ENCODE measurements at places on chromosomes 5 and 9. TPM values are rescaled to one million over a fixed set of nuclear protein-coding genes. Genes with fewer than 3 reads are reported as not detected.

CEP78 gene
- 53.4 TPM for total RNA-seq

TLE1 gene
- total RNA-seq, result 11.3 TPM

AUH gene
- total RNA-seq, result 20.7 TPM

PCA3 gene
- total RNA-seq, result not detected

PDE6A gene
- not detected for total RNA-seq

TAF11L5 gene
- not detected for total RNA-seq

ANKRD31 gene
- not detected for total RNA-seq

PCDHGA4 gene
- 1.7 TPM for total RNA-seq

ADAMTSL1 gene
- 0.95 TPM for total RNA-seq

BARHL1 gene
- total RNA-seq, result not detected

DNA sequence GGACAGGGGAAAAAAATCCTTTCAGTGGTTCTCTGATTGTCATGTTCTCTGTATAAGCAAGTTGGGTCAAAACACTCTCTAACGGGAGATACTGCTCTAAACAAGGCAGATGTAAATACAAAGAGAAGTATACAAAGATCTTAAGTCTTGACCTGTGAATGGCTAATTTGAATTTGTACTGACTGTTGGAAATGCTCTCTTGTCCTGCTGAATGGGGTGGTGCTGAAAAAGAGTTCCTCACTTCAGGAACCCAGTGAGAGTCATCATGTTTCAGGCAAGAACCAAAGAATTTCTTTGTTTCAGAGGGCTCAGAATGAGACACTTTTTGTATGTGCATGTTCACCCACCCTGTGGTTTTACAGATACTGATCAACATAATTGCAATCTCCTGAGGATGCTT, 461.0 kb downstream of the NR2F1-AS1 start:
- no peaks in the 10 kb centered on the region for H3K36me3 ChIP-seq
- no peak overlapping the region for H3K27ac ChIP-seq
- no peaks in the 10 kb centered on the region for H3K27me3 ChIP-seq

- DNase-seq, result peak; percentile 44
- no peak overlapping the region for H3K27ac ChIP-seq
- H3K27me3 ChIP-seq, result no peaks in the 10 kb centered on the region
- H3K4me1 ChIP-seq, result no peaks in the 10 kb centered on the region
- H3K36me3 ChIP-seq, result peaks cover 3% of the 10 kb centered on the region
- no peak overlapping the region for H3K4me3 ChIP-seq
Measured at GRCh38 chr5:80481019-80481893, 6.6 kb upstream of the FAM151B start.

GRCh38 chr9:91727316-91727861, 222.6 kb downstream of the ROR2 start:
- H3K4me1 ChIP-seq, result no peaks in the 10 kb centered on the region
- no peaks in the 10 kb centered on the region for H3K27me3 ChIP-seq
- DNase-seq, result peak; percentile 39
- no peak overlapping the region for H3K27ac ChIP-seq
- no peaks in the 10 kb centered on the region for H3K36me3 ChIP-seq

- no peaks in the 10 kb centered on the region for H3K27me3 ChIP-seq
- DNase-seq, result no peak
- H3K36me3 ChIP-seq, result peaks cover 74% of the 10 kb centered on the region
Measured at GRCh38 chr9:133352635-133353340, 3.5 kb downstream of the SURF1 start.

DNA sequence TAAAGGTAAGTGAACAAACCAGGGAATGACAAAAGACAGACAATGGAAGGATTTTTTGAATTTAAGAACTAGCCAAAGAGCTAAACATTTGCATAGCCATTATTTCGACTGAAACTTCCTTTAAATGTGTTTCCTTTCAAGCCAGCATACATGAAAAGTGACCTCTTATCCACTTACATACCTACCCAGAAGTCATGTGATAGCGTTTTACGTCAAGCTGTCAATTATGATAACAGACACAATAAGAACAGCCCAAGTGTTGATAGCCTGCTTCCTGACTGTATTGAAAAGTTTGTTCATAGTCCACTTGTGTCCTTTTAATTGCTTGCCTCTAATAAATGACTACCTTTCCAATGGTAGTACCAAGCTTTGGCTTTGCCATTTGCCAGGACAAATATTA, 206.0 kb downstream of the NFIB start:
- H3K36me3 ChIP-seq, result no peaks in the 10 kb centered on the region
- H3K4me1 ChIP-seq, result no peaks in the 10 kb centered on the region
- no peak overlapping the region for H3K4me3 ChIP-seq
- H3K27ac ChIP-seq, result no peak overlapping the region
- no peak for DNase-seq

- H3K4me1 ChIP-seq, result peaks cover 59% of the 10 kb centered on the region
- H3K36me3 ChIP-seq, result peaks cover 41% of the 10 kb centered on the region
- no peak for DNase-seq
Measured at GRCh38 chr9:38012767-38013450, 56.1 kb downstream of the SHB start.

DNA sequence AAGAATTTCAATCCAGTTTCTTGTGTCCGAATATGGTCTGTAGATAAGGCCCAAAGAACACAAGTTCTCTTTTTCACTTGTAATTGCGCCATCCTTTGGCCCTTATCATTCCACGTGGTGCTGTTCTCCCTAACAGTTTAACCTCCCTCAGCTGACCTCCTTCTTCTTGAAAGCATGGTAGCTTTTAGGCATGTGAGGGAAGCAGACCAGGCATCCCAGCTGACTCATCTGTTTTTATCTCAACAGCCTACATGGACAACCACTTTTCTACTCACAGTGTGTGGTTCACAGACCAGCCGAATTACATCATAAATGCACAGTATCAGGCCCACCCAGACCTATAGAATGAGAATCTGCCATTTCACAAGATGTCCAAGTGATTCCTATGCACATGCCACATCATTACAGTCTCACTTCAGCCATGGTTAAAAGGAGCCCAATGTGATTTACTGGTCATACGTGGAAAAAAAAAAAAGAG, 26.9 kb upstream of the PLIN2 start:
- no peaks in the 10 kb centered on the region for H3K27me3 ChIP-seq
- H3K27ac ChIP-seq, result no peak overlapping the region
- H3K4me3 ChIP-seq, result no peak overlapping the region
- H3K36me3 ChIP-seq, result no peaks in the 10 kb centered on the region

- no peak overlapping the region for H3K4me3 ChIP-seq
- no peaks in the 10 kb centered on the region for H3K4me1 ChIP-seq
- no peaks in the 10 kb centered on the region for H3K36me3 ChIP-seq
Measured at GRCh38 chr5:179980767-179981166, 73.1 kb upstream of the TBC1D9B start.

DNA sequence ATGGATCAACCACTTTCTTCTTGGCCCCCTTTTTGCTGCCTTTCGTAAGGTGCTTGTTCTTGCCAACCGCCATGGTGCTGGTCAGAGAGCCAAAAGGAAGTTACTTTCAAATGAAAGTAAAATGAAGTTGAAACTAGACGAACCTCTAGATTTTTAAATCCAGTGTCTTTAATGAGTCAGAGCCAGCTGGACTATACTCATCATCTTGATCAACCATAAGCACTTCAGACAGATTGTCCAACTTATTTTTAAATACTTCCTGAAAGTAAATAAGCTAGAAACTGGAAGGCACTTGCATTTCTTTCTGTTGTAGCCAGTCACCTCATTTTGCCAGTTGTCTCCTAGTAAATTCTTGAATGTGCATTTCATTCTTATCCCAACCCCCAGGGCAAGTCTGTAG, 48.9 kb downstream of the JMY start:
- no peak overlapping the region for H3K4me3 ChIP-seq
- H3K4me1 ChIP-seq, result no peaks in the 10 kb centered on the region
- no peaks in the 10 kb centered on the region for H3K27me3 ChIP-seq
- no peak overlapping the region for H3K27ac ChIP-seq
- H3K36me3 ChIP-seq, result no peaks in the 10 kb centered on the region

DNA sequence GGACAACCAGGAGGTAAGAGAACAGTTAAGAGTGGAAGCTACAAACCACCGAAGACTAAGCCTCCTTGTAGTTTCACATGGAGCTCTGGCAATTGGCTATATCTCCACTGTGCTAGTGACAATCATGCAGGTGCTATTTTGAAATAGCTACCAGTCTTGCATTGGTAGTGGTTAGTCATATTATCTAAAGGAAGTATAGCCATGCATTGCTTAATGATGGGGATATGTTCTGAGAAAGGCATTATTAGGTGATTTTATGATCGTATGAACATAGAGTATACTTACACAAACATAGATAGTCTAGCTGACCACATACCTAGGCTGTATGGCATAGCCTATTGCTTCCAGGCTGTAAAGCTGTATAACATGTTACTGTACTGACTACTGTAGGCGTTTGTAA, 28.4 kb downstream of the HSDL2 start:
- H3K27me3 ChIP-seq, result no peaks in the 10 kb centered on the region
- H3K27ac ChIP-seq, result no peak overlapping the region
- no peaks in the 10 kb centered on the region for H3K4me1 ChIP-seq
- no peak for DNase-seq
- H3K36me3 ChIP-seq, result peaks cover 18% of the 10 kb centered on the region
- no peak overlapping the region for H3K4me3 ChIP-seq

- H3K27ac ChIP-seq, result peak overlapping the region; percentile 100
- peaks cover 69% of the 10 kb centered on the region for H3K36me3 ChIP-seq
- no peaks in the 10 kb centered on the region for H3K27me3 ChIP-seq
- no peak overlapping the region for H3K4me3 ChIP-seq
- H3K4me1 ChIP-seq, result peaks cover 25% of the 10 kb centered on the region
- DNase-seq, result no peak
Measured at GRCh38 chr9:128636556-128637530, 19.8 kb downstream of the DYNC2I2 start.

DNA sequence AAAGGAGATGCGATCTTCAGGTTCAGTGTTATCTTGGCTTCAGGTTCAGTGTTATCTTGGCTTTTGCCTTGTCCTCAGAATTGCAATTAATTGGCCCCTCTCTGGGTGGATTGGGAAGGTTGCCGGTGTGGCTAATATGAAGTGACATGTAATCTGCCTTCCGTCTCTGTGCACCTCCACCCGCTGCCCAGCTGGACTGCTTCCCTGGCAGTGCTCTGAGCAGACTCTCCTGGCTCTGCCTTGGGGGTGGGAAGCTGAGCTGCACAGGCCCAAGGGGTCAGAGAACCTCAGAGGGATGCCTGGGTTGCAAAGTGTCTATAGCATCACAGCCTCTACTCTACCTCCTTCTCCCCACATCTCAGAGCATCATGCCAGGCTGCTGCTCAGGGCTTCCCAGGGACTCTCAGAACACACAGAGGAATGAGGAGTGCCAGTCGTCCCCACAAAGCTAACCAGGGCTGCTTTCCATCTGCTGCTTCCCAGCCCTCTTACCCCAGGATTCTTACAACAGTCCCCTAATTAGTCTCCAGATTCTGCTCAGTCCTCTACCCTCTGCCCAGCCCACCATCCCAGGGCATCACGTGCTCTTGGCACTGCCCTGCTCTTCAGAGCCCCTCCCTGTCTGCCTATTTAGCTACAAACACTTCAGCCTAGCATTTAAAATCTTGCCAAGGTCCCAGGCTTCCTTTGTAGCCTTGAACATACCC, 54.4 kb upstream of the AFAP1L1 start:
- peaks cover 43% of the 10 kb centered on the region for H3K4me1 ChIP-seq
- DNase-seq, result no peak
- H3K27me3 ChIP-seq, result no peaks in the 10 kb centered on the region
- no peak overlapping the region for H3K27ac ChIP-seq
- H3K4me3 ChIP-seq, result no peak overlapping the region

GRCh38 chr9:101673642-101674041, 64.8 kb downstream of the GRIN3A start:
- H3K27me3 ChIP-seq, result no peaks in the 10 kb centered on the region
- H3K4me1 ChIP-seq, result no peaks in the 10 kb centered on the region
- no peaks in the 10 kb centered on the region for H3K36me3 ChIP-seq

- no peak overlapping the region for H3K27ac ChIP-seq
- no peak for DNase-seq
- no peak overlapping the region for H3K4me3 ChIP-seq
- H3K4me1 ChIP-seq, result 0 out of 2 replicates have a peak, but pooled peaks cover 4% of the 10 kb centered on the region
- H3K36me3 ChIP-seq, result no peaks in the 10 kb centered on the region
- H3K27me3 ChIP-seq, result peaks cover 1% of the 10 kb centered on the region
Measured at GRCh38 chr9:89464300-89464901, 33.5 kb downstream of the SEMA4D start.

- H3K36me3 ChIP-seq, result 0 out of 2 replicates have a peak, but pooled peaks cover 2% of the 10 kb centered on the region
- H3K4me3 ChIP-seq, result no peak overlapping the region
- H3K27me3 ChIP-seq, result no peaks in the 10 kb centered on the region
Measured at GRCh38 chr9:35540315-35540714, 50.4 kb downstream of the RUSC2 start.

- peaks cover 13% of the 10 kb centered on the region for H3K4me1 ChIP-seq
- H3K36me3 ChIP-seq, result no peaks in the 10 kb centered on the region
- H3K4me3 ChIP-seq, result no peak overlapping the region
Measured at GRCh38 chr9:131365546-131365945, 28.3 kb upstream of the PRRC2B start.

GRCh38 chr5:139799359-139799758, 3.8 kb downstream of the PSD2 start:
- H3K27me3 ChIP-seq, result peaks cover 79% of the 10 kb centered on the region
- DNase-seq, result no peak
- no peak overlapping the region for H3K4me3 ChIP-seq
- no peak overlapping the region for H3K27ac ChIP-seq

DNA sequence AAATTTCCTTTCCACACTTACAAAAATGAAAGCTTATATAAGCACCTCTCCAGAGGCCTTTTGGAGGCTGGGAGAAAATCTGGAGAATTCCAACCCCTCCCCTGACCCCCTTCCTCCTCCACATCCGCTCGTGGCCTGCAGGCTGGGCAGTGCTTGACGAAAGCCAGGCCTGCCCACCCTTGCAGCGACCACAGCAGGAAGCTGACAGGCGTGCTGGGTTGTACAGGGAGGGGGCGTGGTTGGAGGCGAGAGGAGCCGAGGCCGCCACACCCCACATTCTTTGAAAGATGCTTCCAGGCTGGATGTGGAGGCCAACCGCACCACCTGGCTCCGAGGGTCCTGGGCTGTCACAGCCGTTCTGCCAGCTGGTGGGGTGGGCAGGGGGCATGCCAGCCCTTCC, 47.8 kb upstream of the IER5L start:
- DNase-seq, result no peak
- H3K4me3 ChIP-seq, result no peak overlapping the region
- H3K27me3 ChIP-seq, result no peaks in the 10 kb centered on the region
- no peaks in the 10 kb centered on the region for H3K4me1 ChIP-seq

GRCh38 chr9:19940811-19941535, 152.1 kb upstream of the SLC24A2 start:
- no peaks in the 10 kb centered on the region for H3K27me3 ChIP-seq
- no peak overlapping the region for H3K27ac ChIP-seq
- DNase-seq, result no peak
- H3K36me3 ChIP-seq, result no peaks in the 10 kb centered on the region
- no peak overlapping the region for H3K4me3 ChIP-seq

DNA sequence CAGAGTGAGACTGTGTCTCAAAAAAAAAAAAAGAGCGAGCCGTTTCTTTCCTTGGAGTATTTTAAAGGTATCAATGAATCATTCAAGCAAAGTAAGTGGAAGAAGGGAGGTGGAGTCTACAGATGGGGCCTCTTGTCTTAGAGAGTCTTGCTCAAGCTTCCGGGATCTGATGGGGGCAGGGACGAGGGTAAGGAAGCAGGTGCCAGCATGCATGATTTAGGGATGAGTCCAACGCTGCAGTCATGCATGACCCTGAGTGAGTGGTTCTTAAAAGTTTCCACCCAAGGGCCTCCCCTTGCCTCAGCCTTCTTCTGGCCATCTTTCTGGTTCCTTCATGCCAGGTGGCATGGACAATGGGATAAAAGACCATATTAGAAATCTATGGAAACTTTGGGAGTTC, 79.6 kb downstream of the MYO10 start:
- H3K4me3 ChIP-seq, result no peak overlapping the region
- peaks cover 8% of the 10 kb centered on the region for H3K36me3 ChIP-seq
- no peaks in the 10 kb centered on the region for H3K27me3 ChIP-seq
- H3K4me1 ChIP-seq, result no peaks in the 10 kb centered on the region
- no peak overlapping the region for H3K27ac ChIP-seq
- DNase-seq, result no peak

GRCh38 chr9:93187047-93187446, 3.1 kb downstream of the WNK2 start:
- no peak for DNase-seq
- no peaks in the 10 kb centered on the region for H3K36me3 ChIP-seq
- H3K27me3 ChIP-seq, result peaks cover 13% of the 10 kb centered on the region
- no peak overlapping the region for H3K27ac ChIP-seq
